SK-MEL-5 (cell line): ENCODE measurements at places on chromosomes 3 and 15. TPM values are rescaled to one million over a fixed set of nuclear protein-coding genes. Genes with fewer than 3 reads are reported as not detected.

CASR gene
- not detected in 2 replicates for total RNA-seq

TMA7 gene
- 412 and 439 TPM in 2 replicates for total RNA-seq

SCN11A gene
- total RNA-seq = not detected in 2 replicates

ISL2 gene
- total RNA-seq = 0.11 TPM in 1 of 2 replicates, not detected in the other

ULK4 gene
- 20.9 and 30.4 TPM in 2 replicates for total RNA-seq

OXTR gene
- total RNA-seq = 0.03 and 0.61 TPM in 2 replicates

CSTA gene
- 1.9 and 4.0 TPM in 2 replicates for total RNA-seq

SLC24A5 gene
- total RNA-seq = 423 and 457 TPM in 2 replicates

ITIH1 gene
- total RNA-seq = not detected in 2 replicates

GOLGA6B gene
- total RNA-seq = not detected in 2 replicates

NR2E3 gene
- total RNA-seq = not detected in 2 replicates

C3orf62 gene
- 1.7 and 2.1 TPM in 2 replicates for total RNA-seq

CTDSPL2 gene
- 56.2 and 56.6 TPM in 2 replicates for total RNA-seq
